ENCODE measurements at places on chromosomes 1 and 21. TPM values are rescaled to one million over a fixed set of nuclear protein-coding genes. Genes with fewer than 3 reads are reported as not detected.

Gene VPS45
- 35.4 TPM for total RNA-seq

Gene NBPF10
- 2.1 TPM for total RNA-seq

Gene SPRR2E
- total RNA-seq = not detected

Gene CR2
- total RNA-seq = not detected

Gene NEXN
- total RNA-seq = 0.95 TPM

DNA sequence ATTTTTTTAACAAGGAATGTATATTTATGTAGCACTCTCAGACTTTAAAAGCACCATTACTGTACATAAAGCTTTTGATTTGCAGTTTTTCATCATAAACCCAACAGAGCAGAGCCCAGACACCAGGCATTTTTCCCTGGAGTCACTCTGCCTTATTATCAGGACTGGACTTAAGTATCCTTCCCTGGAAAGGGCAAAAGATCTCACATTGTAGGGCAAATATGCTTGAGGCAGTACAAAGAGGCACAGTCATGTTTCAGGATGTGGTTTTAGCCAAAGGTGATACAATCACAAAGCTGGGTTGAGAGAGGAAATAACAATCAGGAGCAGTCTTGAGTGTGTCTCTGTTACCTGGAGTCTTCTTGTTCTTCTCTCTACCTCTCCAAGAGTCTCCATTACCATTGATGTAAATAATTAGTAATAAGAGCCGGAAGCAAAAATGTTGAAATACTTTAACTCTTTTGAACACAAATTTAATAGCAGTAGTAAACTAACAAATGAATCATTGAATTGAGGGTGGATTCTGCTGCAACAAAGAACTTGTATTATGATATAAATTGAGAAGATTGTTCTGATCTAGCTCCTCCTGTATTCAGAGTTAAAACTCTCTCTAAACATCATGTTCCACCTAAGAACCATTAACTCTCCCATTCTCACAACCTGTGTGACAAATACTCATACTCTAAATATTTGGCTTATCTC is 160.5 kb downstream of the LTN1 start:
- DNase-seq = peak; percentile 25
- H3K36me3 ChIP-seq = peaks cover 39% of the 10 kb centered on the region
- peak overlapping the region; percentile 29 for H3K4me3 ChIP-seq
- no peaks in the 10 kb centered on the region for H3K27me3 ChIP-seq
- peaks cover 58% of the 10 kb centered on the region for H3K4me1 ChIP-seq
- H3K27ac ChIP-seq = peak overlapping the region; percentile 96

DNA sequence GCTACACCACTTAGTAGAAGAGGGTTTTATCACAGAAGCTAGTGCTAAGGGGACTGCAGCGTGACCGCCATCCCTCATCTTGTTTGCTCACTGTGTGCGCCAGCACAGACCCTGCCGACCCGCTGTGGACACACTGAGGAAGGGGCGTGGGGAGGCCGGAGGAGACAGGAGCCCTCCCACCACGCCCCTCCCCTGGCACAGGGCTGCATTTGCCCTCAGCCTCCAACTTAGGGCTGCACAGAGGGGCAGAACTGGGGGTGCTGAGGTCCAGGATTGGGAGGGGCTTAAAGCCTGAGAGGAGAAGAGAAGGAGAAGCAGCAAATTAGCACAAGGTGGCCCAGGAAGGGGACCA is 37.2 kb downstream of the RRP1 start:
- peaks cover 22% of the 10 kb centered on the region for H3K27me3 ChIP-seq
- no peak for DNase-seq
- H3K27ac ChIP-seq = no peak overlapping the region
- no peaks in the 10 kb centered on the region for H3K4me1 ChIP-seq
- H3K4me3 ChIP-seq = no peak overlapping the region

DNA sequence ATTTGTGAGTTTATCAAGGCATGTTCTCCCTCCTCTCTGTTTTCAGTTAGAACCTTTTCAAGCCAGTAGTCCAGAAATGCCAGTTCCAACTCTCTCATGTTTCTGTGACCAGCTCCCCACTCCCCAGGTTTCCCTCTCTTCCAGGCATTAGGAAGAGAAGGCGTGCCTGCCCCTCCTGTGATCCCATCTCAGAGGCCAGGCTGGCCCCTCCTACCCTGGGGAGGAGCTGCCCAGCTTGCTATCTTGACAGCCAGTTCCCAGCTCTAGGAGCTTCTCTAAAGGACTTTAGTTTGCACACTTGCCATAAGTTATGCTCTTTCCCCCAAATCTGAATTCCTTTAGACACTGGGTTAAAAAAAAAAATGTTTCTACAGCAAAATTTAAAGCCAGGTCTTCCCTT is 8.9 kb downstream of the HYI start:
- H3K36me3 ChIP-seq = peaks cover 61% of the 10 kb centered on the region
- no peak for DNase-seq
- no peaks in the 10 kb centered on the region for H3K4me1 ChIP-seq
- no peak overlapping the region for H3K4me3 ChIP-seq

- no peaks in the 10 kb centered on the region for H3K4me1 ChIP-seq
- H3K27me3 ChIP-seq = peaks cover 5% of the 10 kb centered on the region
- DNase-seq = no peak
- no peaks in the 10 kb centered on the region for H3K36me3 ChIP-seq
Observed at GRCh38 chr1:171636141-171636540, 14.1 kb downstream of the MYOCOS start.

- no peaks in the 10 kb centered on the region for H3K36me3 ChIP-seq
- no peak overlapping the region for H3K27ac ChIP-seq
- peaks cover 7% of the 10 kb centered on the region for H3K27me3 ChIP-seq
Observed at GRCh38 chr1:209428241-209428921, 155.1 kb upstream of the CAMK1G start.

- H3K4me1 ChIP-seq = no peaks in the 10 kb centered on the region
- H3K36me3 ChIP-seq = no peaks in the 10 kb centered on the region
- peaks cover 5% of the 10 kb centered on the region for H3K27me3 ChIP-seq
- H3K27ac ChIP-seq = no peak overlapping the region
- no peak for DNase-seq
- no peak overlapping the region for H3K4me3 ChIP-seq
Observed at GRCh38 chr1:22661880-22662279, 8.8 kb downstream of the C1QB start.

GRCh38 chr1:92886886-92887419 is 55.1 kb downstream of the RPL5 start:
- H3K27me3 ChIP-seq = no peaks in the 10 kb centered on the region
- H3K4me1 ChIP-seq = peaks cover 22% of the 10 kb centered on the region
- no peak overlapping the region for H3K27ac ChIP-seq
- no peak for DNase-seq
- peaks cover 8% of the 10 kb centered on the region for H3K36me3 ChIP-seq

GRCh38 chr1:100612540-100612939 is 74.6 kb downstream of the GPR88 start:
- no peak for DNase-seq
- H3K4me1 ChIP-seq = peaks cover 12% of the 10 kb centered on the region
- H3K27me3 ChIP-seq = peaks cover 4% of the 10 kb centered on the region
- H3K4me3 ChIP-seq = no peak overlapping the region

DNA sequence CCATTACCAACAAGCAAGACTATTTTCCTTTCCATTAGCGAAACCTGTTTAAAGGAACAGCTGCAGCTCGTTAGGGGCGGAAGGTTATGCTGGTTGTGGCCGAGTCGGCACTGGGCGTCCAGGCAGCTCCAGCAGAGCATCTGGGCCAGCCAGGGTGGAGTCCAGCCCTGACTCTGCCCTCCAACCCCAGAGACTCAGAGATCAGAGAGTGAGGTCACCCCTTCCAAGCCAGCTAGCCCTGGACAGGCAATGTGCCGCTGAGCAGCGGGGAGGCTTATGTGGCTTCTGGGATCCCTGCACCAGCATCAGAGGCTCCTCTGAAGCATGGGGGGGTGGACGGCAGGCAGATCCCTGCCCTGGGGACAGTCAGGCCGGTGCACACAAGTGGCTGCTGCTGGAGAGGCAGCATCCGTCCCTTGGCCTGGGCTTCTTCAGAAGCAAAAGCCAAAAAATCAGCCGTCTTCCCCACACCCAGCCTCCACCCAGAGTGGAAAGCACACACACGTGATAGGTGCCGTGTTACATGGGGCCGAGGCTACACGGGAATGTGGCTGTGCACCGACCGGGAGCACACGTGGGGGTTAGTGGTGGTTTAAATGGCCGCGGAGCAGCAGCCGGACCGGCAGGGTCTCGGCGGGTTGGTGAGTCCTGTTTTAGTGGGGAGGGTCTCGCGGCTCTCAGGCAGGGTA is 30.1 kb downstream of the SLC66A1 start:
- no peak for DNase-seq
- H3K4me3 ChIP-seq = no peak overlapping the region
- no peaks in the 10 kb centered on the region for H3K27me3 ChIP-seq
- peaks cover 6% of the 10 kb centered on the region for H3K4me1 ChIP-seq
- H3K36me3 ChIP-seq = peaks cover 49% of the 10 kb centered on the region

DNA sequence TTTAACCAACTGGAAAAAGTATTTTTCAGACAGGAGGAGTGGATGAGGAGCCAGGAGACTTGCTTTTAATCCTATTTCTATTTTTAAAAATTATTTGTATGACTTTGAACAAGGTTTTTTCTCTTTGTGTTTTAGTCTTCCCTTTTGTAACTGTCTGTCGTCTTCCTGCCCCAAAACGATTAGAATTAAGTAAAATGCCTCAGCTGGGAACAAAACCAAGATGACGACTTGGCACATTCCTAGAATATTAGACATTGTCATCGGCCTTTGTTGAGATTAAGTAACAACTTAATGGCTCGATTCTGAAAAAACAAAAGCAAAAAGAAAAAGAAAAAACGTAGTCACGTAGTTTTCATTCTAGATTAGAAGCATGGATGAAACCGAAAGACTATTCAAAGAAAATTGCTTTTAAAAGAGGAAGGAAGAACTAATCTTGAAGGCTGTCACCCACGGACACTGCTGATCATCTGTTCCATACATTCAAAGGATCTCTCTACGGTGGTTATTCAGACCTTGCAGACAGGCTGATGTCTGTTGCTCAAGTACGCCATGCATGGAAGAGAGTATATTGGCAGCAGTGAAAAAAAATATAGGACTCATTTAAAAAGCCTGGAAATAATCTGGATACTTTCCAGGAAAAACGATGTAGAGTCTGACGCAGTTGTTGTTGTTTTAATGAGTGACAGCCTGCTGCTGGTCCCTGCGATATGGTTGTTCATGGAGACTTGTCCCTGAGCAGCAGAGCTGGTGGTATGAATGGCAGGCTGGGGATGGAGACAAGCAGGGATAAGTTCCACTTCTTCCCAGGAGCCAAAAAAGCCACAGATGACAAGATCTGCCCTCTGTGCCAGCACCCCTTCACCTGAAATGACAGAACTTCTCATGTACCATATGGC is 16.8 kb downstream of the GNG4 start:
- H3K4me3 ChIP-seq = peak overlapping the region; percentile 26
- no peaks in the 10 kb centered on the region for H3K36me3 ChIP-seq
- DNase-seq = no peak
- peaks cover 7% of the 10 kb centered on the region for H3K27me3 ChIP-seq
- no peak overlapping the region for H3K27ac ChIP-seq

- no peak overlapping the region for H3K27ac ChIP-seq
- DNase-seq = no peak
- H3K4me1 ChIP-seq = no peaks in the 10 kb centered on the region
Observed at GRCh38 chr1:239804266-239804665, 287.4 kb upstream of the FMN2 start.

DNA sequence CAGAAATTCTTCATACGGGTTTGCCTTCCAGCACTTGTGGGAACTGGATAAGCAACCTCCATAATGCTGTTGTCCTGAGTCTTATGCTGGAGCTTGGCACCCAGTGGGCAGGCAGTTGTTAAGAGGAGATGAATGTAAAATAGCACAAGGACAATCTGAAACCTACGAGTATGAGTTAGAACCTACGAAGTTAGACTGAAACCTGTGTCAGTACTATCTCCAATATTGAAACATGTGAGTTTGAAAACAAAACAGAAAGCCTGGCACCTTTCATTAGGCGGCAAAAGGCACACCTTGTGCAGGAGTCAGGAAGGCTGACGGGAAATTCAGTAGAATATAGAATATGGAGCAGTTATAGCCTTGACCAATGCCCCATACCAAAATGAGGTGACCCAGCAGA is 489.7 kb upstream of the RGS18 start:
- H3K4me1 ChIP-seq = no peaks in the 10 kb centered on the region
- H3K27ac ChIP-seq = no peak overlapping the region

DNA sequence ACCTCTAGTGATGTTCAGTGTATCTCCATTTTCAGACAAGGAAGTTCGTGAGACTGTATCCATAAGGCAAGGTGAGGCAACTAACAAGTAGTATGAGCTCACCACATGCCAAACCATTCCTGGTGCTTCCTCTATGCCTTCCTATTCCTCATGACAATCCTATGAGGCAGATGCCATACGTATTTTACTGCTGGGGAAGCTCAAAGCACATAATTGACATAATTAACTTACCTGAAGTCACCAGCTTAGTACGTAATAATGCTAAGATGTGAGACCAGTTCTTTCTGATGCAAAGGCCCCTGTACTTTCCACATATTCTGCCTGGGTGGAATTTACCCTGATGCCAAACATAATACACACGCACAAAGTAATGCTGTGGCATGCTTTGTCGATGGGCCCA is 83.6 kb upstream of the NFIA start:
- no peak overlapping the region for H3K27ac ChIP-seq
- no peaks in the 10 kb centered on the region for H3K36me3 ChIP-seq
- H3K4me3 ChIP-seq = no peak overlapping the region
- no peak for DNase-seq
- H3K4me1 ChIP-seq = no peaks in the 10 kb centered on the region

GRCh38 chr21:45719177-45719802 is 75.8 kb downstream of the PCBP3 start:
- H3K36me3 ChIP-seq = no peaks in the 10 kb centered on the region
- no peak overlapping the region for H3K4me3 ChIP-seq
- H3K4me1 ChIP-seq = peaks cover 8% of the 10 kb centered on the region

DNA sequence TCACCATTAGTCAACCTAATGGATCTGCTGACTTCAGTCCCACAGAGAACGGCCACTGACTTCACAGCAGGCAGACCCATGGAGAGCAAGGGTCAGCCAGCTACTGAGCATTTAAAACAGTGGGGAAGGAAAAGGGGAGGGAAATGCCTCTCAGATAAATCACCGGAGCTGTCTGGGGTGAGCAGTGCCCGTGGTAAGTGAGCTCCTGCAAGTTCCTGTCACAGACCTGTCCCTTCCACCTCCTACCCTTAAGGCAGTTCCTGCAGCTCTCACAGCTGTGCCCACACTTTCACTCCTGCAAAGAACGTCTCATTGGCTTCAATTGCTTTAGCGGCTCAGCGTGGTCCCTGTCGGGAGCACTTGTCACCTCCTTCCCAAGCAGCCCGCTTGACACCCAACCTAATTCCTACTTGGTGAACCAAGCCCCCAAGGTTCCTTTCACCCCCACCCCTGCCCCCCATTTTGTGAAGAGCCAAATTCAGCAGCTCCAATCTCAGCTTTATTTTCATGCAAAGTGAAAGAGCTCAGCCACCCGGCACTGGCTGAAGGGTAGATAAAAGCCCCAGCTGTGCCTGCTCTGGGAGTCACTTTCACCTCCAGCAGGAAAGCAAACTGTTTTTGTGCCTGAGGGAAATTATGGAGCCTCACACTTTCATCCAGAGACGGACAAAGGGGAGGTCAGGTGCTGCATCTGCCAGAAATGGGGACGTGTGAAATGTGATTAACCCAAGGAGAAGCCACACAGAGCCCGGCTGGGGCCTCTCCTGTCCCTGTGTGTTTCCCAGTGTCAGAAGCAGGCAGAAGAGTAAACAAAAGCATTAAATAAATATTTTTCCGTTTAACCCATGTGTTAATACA is 306.2 kb downstream of the TTLL7 start:
- H3K36me3 ChIP-seq = no peaks in the 10 kb centered on the region
- peak overlapping the region; percentile 49 for H3K4me3 ChIP-seq
- H3K4me1 ChIP-seq = peaks cover 4% of the 10 kb centered on the region
- peaks cover 3% of the 10 kb centered on the region for H3K27me3 ChIP-seq

All from activated CD4-positive, alpha-beta memory T cell treated with anti-CD3 and anti-CD28 coated beads, Interleukin-2, amount 10 ng/mL, durations not matched to agents 7 days and 5 days (primary cell).